Effector CD4-positive, alpha-beta T cell (primary cell): ENCODE measurements at places on chromosomes 2 and 18.
A peak's percentile ranks its signal among the peaks of the same experiment; 100 is the strongest.

GRCh38 chr2:66548422-66548821 lies 113.5 kb downstream of the MEIS1 start:
- DNase-seq: no peak

- DNase-seq: no peak
These were observed 166.4 kb downstream of the AKAIN1 start for GRCh38 chr18:5030636-5031035.

DNA sequence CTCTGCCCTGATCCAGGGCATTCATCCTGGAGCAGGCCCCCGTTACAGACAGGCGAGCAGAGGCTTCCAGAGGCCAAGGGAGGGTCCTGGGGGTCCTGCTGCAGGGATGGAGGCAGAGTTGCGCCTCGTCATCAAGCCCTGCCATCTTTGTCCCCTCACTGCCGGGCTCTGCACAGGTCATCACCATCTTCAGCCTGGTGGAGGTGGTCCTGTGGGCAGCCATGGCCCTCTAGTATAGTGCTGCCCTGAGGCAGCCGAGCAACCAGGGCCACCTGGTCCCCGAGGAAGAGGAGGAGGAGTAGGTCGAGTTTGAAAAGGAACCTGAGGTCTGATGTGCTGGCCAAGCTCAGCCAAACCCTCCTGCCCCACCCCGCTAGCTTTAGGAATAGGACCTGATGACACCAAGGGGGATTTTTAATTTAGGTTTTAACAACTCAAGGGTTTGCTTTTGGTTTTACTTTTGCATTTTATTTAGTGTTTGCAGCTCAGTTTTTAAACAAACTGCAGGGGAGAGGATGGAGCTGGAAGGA lies 8.8 kb upstream of the ALPI start:
- no peak for DNase-seq

DNA sequence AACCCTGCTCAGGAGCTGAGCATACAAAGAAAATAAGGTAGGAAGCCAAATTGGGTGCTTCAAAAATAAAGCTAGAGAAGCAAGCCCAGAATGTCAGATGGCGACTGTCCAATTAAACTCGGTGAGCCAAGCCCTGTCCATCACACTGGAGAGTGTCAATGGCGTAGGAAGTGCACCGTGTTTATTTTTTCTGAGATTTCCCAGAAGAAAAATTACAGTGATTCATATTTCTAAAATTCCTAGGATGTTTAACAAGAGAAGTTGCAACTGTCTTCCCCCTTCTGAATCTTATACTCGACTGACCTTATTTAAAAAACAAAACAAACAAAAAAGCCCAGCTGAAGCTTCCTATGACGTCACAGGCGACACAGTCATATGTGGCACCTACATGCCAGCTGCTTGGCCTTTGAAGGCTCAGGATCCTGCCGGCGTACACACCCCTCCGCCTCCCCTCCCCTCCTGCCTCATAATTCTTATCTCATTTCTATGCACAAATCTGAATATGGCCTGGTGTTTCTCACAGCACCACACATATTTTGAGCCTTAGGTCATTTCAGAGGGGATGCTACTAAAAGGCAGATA lies 60.8 kb downstream of the MBP start:
- DNase-seq: peak; percentile 76

GRCh38 chr2:150526827-150527226 lies 39.4 kb upstream of the RND3 start:
- no peak for DNase-seq

DNA sequence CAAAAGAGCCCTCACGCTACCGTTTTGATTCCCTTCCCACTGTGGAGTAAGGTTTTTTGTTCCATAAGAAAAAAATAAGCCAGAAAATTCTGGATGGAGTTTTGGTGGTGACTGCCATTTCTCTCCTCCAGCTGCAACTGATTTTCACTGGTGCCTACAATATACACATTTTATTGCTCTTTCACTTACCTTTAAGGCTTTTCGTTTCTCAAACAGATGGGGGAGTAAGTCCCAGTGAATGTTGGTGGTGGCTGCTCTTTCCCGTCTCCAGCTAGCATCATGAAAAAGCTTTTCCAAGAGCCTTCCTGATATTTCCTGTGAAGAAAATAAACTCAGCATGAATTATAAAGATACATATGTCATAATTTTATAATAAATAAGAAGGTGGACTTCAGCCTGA lies 932.5 kb upstream of the PIK3C3 start:
- DNase-seq: no peak

DNA sequence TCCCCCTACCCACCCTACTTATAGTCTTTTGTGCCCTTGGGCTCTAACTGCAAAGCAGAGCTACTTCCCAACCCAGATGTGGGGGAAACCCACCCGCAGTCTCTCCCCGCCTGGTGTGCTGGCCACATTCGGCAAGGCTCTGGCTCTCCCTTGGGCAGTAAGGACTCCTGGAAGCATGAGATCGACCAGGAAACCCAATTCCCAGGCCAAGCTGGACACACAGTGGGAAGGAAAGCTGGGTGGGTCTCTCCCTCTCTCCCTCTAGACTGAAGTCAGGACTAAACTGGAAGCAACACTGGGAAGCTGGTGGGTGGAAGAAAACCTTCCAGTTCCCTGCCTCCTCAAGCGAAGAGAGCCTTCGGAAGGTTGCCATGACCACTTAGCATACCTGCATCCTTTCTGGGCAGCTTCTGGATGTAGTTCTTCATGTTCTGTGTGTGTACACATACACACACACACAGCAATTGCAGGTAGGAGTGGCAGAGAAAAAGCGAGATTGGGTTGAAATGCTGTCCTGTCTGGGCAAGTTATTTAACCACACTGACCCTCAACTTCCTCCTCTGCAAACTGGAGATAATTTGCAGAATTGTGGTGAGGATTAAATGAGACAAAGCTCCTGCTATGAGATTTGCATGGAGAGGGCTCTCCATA lies 33.9 kb downstream of the ZBTB7C start:
- no peak for DNase-seq

- DNase-seq: no peak
These were observed 13.4 kb downstream of the IL37 start for GRCh38 chr2:112924360-112924759.

DNA sequence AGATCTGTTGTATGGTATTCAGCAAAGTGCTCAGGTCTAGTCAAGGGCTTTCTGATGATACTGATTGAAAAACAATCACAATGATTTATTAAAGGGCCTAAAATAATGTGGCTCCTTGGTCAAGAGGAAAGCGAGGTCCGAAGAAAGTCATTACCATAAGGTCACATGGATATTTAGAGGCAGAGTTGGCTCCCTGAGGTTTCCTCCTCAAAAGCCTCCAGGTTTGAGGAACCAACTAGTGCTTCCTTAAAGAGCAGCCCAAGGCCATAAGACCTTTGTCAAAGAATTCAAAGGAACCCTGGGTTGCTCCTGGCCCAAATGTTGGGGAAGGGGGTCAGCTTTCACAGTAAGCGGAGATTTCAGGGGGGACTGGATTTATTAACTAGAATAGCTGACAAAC lies 280.7 kb upstream of the ATP5MC3 start:
- DNase-seq: no peak

DNA sequence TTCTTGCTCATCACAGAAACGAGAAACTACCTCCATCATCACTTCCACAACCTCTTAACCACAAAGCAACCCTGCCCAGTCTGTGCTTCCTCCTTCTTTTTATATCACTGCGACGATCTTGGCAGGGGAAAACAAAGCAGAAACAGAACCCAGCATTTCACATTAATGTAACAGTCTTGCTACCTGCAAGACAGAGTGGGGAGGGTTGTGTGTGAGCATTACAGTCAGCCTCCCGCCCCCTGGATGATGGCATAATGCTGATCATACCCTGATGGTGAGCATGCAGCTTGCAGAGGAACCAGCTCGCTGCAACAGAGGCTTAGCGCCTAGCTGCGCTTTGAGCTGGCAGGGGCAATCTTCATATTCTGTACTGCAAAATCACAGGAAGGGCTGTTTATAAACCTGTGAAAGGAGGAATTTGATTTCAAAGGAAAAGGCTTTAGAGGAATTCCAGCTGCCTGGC lies 376.1 kb downstream of the IRS1 start:
- DNase-seq: no peak

DNA sequence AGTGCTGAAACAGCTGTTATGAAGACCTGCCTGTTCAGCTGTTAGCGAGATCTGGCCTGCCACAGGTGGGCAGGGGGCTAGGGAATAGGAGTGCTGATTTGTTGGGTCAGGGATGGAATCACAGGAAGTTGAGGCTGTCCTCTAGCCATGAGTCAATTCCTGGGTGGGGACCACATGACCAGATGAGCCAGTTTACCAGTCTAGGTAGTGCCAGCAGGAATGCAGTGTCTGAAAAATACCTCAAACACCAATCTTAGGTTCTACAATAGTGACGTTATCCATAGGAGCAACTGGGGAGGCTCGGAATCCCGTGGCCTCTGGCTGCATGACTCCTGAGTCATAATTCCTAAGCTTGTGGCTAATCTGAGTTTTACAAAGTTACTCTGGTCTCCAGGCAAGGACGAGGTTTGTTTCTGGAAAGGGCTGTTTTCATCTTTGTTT lies 44.9 kb downstream of the DYSF start:
- DNase-seq: no peak

- no peak for DNase-seq
These were observed 45.2 kb downstream of the KIF1A start for GRCh38 chr2:240774856-240775255.
